ENCODE measurements at places on chromosomes 7 and 10. TPM values are rescaled to one million over a fixed set of nuclear protein-coding genes. Genes with fewer than 3 reads are reported as not detected.

DNA sequence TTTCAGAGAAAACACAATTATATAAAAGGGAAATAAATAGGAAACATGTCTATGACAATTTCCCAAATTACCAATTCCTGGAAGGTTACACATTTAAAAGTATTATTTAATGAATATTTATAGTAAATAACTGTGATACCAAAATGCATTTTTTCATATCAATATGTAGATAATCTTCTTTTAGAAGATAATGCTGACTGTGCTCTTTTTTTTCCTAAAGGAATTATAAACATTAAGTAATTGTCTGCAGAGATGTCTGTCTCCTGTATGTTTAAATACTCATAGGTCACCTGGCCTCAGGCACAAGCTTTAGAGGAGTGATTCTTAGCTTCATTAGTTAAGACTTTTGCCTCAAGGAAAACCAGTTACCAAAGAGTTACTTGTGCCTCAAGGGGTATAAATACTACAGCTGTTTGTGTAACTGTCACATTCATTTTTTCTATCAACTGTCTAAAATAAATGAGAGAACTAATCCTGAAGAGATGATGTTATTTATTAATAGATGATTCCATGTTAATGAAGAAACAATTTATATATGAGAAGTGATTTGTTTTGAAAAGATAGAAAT, 77.1 kb downstream of the DNAJC1 start:
- DNase-seq = no peak

- no peak for DNase-seq
Measured at GRCh38 chr10:24469993-24470392, 253.7 kb downstream of the ARHGAP21 start.

- no peak for DNase-seq
Measured at GRCh38 chr10:89975071-89975470, 273.7 kb downstream of the KIF20B start.

DNA sequence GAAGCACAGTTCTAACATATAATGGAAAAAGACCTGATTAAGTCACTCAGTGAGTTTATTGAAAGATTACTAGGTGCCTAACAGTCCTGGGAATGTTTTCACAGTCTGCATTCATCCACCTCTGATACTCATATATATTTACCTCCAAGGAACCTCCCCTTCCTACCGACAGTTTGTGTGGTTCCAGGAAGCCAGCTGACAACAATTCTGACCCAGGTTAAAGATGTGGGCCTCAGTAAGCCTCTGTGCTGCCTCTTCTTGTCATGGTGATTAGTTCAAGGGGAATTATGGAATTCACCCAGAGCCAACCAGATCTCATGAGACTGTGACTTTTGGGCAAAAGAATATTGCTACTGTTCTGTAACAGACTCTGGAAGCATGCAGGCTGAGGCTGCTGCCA, 186.8 kb downstream of the NXPH1 start:
- no peak for DNase-seq

DNA sequence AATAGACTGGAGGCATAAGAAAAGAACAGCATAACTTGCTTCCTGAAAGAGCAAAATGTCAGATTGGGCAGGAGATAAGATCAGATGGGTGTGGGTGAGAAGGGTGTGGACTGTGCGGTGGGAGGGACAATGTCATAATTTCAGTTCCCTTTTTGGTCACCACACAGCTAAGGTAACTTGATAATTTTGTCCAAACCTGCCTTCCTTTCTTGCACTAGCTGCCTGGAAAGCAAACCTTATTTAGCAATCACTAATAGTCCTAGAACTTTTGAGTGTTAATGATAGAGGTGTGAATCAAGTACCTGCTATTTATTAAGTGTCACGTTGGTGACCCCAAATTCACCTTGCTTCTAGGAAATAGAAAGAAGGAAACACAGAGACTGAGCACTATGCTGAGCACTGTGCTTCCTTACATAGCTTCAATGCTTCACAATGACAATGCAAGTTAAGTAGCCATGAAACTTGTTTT, 72.4 kb upstream of the SP4 start:
- DNase-seq = no peak

ZFYVE27 gene
- 19.8 TPM for total RNA-seq

- DNase-seq = no peak
Measured at GRCh38 chr7:100873599-100874299, 1.2 kb upstream of the SRRT start.

DNA sequence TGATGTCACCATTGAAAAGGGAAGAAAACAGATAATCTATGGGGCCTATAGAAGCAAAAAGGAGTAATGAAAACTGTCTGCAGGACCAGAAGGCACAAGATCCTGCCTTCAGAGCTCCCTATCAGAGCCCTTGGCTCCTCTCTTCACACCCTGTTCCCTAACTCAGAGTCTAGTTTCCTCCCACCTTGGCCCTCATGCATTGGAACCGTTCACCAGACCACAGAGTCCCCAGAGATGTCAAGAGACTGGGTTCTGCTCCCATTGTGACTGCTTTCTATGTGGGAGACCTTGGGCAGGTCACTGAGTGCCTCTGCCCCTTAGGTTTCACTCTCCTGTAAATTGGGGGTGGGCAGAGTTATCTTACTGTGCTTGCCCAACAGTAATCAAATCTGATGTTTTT, 80.1 kb upstream of the RPA3 start:
- no peak for DNase-seq

DNA sequence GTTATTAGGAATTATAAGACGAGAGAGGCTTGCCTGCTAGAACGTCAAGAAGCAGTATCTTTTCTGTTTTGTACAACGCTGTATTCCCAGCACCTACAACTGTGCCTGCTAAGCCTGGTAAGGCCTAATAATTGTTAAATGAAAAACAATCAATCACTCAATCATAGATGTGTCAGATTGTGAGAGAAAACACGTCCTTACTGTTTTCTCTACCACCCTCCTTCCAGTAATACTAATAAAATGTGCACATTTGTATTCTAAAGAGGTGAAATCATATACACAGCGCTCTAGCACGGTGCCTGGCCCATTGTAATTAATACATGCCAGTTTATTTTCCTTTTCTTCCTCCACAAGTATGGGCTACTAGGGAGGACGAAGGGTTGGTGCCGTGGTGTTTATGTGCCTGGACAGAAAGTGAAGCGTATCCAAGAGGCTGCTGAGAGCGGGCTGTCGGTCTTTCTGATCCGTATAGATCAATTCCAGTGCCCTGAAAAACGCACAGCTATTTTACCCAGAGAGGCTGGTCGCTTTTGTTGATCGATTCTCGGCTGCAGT, 1.5 kb upstream of the AUTS2 start:
- DNase-seq = no peak

IKZF1 gene
- 2.2 TPM for total RNA-seq

HOXA1 gene
- total RNA-seq = 0.19 TPM

- no peak for DNase-seq
Measured at GRCh38 chr10:126425489-126426065, 37.3 kb upstream of the ADAM12 start.

DNA sequence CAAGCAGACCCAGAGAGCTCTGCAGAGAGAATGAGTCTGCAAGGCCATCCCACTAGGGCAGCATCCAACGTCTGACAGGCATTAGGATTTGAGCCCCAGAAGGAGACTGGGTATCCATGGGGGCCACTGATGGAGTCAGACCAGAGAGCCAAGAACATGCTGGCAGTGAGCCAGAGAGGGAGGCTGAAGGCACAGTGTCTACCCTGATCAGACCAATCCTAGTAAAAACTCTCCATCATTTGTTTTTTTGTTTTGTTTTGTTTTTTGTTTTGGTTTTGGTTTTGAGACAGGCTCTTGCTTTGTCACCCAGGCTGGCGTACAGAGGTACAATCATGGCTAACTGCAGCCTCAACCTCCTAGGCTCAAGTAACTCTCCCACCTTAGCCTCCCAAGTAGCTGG, 133.1 kb upstream of the LYZL2 start:
- no peak for DNase-seq

DNA sequence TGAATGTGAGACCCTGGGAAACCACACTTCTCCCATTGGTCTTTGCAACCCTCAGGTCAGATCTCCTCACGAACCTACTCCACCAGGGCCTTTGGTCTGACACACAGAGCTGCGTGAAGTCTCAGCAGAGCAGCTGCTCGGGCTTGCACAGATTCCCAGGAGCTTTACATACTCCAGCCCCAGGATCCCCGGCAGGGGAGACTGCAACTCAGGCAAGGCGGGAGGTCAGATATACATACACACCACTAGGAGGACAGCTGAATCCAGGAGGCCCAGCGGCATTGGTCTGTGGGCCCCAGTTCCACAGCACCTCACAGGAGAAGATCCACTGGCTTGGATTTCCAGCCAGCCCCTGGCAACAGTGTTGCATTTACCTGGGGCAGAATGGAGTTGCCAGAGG, 239.2 kb downstream of the GPAM start:
- DNase-seq = no peak

GRCh38 chr10:114664127-114664526, 6.1 kb upstream of the ABLIM1 start:
- DNase-seq = no peak

DNA sequence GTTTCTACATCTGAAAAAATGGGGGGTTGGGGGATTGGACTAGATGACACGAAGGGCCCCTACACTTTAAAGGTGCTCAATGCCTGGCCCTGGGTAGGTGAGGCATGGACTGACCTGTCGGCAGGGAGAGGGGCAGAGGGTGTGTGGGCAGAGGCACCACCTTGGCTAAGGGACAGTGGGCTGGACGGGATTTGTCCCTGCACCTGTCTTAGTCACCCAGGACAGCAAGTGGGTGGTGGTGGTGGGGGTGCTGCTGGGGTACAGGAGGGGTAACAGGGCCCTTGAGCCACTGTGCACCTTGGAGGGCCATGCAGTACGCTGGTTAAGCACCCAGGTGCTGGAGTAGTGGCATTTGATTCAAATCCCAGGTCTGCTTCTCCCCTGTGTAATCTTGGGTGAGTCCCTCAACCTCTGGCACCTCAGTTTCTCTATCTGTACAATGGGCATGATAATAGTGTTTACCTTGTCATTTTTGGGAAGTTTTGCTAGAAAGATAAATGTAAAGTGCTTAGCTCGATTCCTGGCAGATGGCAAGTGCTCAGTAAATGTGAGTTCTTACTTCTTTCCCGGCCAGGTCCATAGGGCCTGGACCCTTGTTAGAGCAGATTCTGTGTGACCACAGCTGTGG, 18.1 kb upstream of the SFRP5 start:
- DNase-seq = no peak
